ENCODE measurements at places on chromosomes 3 and 15.

DNA sequence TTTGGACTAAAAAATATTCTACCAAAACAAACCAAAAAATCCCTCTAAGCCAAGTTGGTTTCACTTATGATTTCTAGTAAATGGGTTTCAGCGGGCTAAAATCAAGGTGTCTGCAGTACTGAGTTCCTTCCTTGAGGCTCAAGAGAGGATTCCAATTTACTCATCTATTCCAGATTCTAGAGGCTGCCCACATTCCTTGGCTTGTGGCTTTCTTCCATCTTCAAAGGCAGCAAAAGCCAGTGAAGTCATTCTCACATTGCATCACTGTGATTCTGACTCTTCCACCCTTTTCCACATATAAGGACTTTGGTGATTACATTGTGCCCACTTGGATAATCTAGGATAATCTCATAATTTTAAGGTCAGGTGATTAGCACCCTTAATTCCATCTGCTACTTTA lies 48.1 kb downstream of the DPPA2 start:
- no peak for DNase-seq

DNA sequence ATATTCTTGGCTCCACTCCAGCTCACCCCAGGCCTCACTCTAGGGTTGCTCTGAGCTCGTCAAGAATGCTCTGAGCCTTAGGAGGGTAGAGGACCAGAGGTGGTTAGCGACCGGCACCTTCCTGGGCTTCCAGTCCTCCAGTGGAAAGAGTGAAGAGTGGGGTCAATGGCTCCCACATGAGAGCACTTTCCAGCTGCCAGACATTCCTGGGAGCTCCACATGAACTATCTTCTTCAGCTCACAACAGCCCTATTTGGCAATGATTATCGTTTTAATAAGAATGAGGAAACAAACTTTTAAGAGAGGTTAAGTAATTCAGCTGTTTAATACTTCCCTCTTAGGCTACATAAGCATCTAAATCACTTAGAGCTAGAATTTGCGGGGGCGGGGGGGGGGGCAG lies 139.3 kb downstream of the STT3B start:
- DNase-seq = no peak

DNA sequence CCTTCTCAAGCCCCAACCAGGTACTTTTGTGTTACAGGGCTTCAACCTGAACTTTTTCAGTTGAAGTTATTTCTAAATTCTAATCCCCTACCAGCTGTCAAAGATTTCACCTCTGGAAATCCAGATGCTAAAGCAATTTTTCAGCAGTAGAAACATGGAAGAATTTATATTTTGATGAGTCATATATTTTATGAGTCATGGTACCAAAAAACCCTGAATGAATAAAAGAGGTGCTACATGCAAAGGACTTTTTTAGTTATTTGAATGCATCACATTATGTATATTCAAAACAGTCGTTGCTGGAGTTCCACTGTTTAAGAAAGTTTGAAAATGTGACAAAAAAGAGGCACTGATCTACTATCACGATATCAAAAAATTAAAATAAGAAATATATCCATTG lies 96.0 kb upstream of the ZNF385D start:
- peak; percentile 2 for DNase-seq

- no peak for DNase-seq
Observed at GRCh38 chr3:10846657-10846975, 30.6 kb downstream of the SLC6A11 start.

GRCh38 chr3:158780766-158781165 lies 21.1 kb upstream of the MFSD1 start:
- no peak for DNase-seq

DNA sequence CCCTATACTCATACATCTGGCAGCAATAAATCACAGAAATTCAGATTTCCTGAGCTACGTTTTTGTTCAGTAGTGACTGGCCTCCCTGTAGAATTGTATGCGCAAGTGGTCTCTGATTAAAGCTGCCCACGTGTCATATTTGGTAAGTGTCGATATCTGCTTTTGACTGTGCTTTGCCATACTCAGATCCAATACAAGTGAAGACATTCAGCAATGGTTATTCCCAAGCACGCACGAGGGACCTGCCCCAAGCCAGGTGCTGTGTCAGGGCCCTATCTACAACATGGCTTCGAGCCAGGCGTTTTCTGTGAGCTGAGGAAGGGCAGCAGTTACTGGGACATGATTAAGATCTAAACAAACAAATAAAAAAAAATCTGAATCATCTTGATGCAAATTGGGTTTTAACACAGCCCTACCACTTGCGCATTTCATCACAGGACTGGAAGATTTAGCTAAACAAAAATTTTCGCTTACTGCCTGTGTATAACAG lies 47.2 kb upstream of the ICE2 start:
- no peak for DNase-seq

GRCh38 chr3:186360779-186361178 lies 1.3 kb downstream of the DGKG start:
- no peak for DNase-seq

DNA sequence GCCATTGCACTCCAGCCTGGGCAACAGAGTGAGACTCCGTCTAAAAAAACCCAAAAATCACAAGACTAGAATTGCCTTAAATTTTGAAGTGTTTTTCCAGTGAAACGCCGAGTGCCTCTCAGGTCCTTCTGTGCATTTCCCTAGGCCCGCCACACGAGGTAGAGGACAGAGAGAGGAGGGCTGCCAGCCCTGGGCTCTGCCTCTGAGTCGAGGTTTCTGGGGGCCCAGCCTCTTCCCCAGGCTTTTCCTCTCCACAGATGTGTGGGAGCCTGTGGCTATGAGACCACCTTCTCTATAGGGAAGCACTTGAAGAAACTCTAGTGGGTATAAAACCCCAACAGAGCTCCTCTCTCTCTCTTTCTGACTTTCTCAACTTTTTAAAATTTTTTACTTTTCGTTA lies 10.9 kb upstream of the EHD4 start:
- DNase-seq = no peak

DNA sequence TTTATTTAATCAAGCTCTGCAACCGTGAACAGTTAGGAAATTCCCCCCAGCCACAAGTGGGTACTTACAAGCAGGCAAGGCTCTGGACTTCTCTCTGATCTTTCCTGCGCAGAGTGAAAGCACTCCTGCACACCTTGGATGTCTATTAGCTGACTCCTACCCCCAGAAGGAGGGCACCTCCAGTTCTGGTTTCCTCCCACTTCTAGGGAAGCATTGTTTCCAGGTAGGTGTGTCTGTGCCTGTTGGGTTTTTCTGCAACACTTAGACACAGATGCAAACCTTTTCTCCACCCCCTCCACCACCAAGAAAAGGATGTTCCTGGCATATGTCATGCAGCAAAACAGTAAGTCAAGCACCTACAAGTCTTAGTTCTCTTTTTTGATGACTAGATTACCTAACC lies at the start of gene ZBED2:
TSS of gene ZBED2 (minus strand) at position 115 of the 400 bp plus-strand sequence. CDS start 1,145 bp downstream, outside the sequence.
- DNase-seq = no peak

- DNase-seq = no peak
Observed at GRCh38 chr15:42786978-42787377, 50.0 kb upstream of the CDAN1 start.

- DNase-seq = no peak
Observed at GRCh38 chr15:96209285-96209735, 121.2 kb upstream of the NR2F2 start.

- DNase-seq = no peak
Observed at GRCh38 chr15:62404194-62404985, 239.3 kb upstream of the C2CD4B start.

DNA sequence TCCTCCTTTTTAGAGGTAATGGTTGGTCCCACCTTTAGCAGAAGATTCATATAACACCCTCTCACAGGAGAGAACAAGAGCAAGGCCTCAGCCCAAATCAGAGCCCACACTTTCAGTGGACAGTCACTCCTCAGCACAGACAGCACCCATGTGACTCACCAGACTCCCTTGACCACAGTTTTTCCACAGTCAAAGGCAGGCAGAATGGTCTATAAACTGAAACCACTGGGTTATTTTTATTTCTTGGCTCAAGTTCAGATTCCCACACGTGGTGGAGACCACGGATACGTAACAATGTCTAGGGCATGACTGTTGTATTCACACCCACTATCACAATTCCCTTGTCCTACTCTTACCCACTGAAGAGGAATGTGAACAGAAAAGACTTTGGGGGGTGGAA lies 237.8 kb upstream of the UBE2E1 start:
- DNase-seq = peak; percentile 79

GRCh38 chr3:23438657-23439056 lies 235.5 kb downstream of the UBE2E2 start:
- DNase-seq = no peak

- no peak for DNase-seq
Observed at GRCh38 chr15:47888385-47889100, 171.2 kb downstream of the SEMA6D start.

- no peak for DNase-seq
Observed at GRCh38 chr3:141346418-141346817, 21.9 kb upstream of the ZBTB38 start.

DNA sequence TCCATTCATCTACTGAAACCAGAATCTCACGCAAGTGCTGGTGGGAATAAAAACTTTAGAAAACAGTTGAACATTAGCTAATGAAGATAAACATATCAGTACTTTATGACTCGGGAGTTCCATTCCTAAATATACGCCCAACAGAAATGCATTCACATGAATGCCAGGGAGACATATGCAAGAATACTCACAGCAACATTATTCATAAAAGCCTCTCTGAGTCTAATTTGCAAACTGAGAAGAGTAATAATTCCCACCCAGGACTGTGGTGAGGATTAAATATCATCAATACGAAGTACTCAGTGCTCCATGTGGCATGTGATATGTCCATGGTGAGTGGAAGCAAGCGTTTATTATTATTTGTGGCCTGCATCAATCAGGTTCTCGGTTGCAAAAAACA lies 65.6 kb upstream of the OXTR start:
- DNase-seq = no peak

DNA sequence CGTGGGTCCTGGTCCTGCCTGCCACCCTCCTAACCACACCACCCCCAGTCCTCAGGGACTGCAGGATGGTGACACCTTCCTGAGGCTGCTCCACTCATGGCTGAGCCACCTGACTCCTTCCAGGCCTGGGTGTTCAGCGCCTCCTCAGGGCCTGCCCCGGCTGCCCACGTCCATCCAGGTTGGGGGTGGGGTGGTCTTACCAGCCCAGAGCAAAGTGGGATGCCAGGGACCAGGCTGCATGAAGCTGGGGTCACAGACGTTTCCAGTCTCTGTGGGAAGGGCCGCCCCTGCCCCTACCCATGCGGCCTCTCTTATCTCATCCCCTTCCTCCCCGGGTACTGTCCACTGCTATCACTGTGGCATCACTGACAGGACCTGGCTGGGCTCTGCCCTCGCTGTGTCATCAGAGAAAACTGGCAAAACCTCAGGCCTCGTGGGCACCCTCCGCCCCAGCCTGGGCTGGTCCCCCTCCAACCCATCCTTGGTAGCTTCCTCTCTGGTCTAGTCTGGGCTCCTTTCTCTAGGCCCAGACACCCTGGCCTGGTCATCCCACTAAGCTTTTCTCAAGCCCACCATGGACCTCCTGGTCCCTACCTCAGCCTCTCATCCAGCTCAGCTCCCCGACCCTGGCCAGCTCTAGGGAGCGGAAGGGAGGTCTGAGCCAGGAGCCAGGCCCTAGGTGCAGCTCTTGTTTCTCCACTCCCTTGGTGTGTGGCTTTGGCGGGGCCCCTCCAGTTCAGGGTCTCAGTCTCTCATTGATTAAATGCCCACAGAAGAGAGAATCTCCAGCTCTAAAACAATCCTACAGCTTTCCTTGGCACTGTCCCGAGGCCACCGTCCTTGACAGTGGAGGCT lies 32.9 kb downstream of the WNT7A start:
- no peak for DNase-seq

DNA sequence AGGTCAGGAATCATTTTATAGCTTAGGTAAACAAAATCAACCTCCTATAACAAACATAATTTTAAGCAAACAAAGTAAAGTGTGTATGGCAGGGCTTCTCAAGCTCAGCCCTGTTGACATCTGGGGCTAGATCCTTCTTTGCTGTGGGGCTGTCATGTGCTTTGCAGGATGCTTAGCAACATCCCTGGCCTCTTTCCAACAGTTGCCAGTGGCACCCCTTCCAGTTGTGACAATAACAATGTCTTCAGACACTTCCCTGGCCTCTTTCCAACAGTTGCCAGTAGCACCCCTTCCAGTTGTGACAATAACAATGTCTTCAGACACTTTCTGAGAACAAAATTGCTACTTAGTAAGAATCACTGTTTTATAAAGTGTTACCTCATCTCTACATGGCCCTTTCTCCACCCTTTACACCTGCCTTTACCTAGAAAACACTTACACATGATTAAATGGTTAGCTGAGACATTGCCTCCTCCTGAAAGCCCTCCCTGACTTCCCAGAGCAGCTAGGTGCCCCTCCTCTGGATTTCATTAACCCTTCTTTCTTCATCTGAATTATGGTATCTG lies 194.0 kb upstream of the LMCD1 start:
- no peak for DNase-seq

GRCh38 chr3:71728632-71729342 lies 3.6 kb upstream of the EIF4E3 start:
- no peak for DNase-seq

- DNase-seq = no peak
Observed at GRCh38 chr15:78854833-78855372, 17.8 kb upstream of the MORF4L1 start.

DNA sequence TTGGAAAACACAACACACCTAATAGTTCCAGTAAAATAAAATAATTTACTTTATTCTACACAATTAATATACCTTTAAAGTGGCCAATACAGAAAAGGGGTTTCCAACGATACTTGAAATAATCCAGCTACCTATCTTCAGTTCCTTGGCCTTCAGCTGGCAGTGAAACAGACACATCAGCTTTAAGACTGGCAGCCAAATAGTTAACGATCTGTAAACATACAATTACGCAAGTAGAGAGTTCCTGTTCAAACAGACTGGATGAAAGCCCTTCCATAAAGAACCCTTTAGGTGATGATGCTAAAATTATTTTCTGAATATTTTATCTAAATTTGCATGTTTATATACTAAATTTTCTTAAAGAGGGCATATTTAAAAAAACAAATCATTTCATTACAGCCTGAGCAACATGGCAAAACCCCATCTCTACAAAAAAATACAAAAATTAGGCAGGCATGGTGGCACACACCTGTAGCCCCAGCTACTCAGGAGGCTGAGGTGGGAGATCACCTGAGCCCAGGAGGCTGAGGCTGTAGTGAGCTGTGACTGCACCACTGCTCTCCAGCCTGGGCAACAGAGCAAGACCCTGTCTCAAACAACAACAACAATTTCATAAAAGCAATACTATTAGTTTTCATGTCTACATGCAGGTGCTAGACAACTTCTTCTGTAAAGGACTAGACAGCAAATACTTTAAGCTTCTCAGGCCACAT lies 12.9 kb downstream of the DYNC1LI1 start:
- DNase-seq = no peak

GRCh38 chr15:65379986-65380385 lies 2.2 kb upstream of the IGDCC3 start:
- DNase-seq = no peak

GRCh38 chr3:99175276-99175812 lies 273.8 kb upstream of the DCBLD2 start:
- peak; percentile 46 for DNase-seq

DNA sequence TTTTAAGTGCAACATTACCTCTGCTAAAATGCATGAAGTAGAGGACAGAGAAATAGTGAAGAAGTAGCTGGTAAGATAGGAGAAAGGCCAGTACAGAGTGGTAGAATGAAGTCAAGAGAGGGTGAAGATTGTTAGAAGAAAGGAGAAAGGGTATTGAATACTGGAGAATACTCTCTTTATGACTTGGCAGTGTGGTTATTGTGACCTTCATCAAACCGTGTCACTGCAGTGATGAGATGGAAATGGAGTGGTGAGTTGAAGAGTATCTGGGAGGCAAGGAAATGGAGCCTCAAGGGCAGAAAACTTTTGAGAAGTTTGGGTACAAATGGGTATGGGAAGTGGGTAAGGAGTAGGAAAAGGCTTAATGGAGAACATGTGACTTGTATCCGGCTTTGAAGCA lies 24.7 kb downstream of the MINDY2 start:
- DNase-seq = no peak
